ENCODE measurements at places on chromosomes 6 and 20.

DNA sequence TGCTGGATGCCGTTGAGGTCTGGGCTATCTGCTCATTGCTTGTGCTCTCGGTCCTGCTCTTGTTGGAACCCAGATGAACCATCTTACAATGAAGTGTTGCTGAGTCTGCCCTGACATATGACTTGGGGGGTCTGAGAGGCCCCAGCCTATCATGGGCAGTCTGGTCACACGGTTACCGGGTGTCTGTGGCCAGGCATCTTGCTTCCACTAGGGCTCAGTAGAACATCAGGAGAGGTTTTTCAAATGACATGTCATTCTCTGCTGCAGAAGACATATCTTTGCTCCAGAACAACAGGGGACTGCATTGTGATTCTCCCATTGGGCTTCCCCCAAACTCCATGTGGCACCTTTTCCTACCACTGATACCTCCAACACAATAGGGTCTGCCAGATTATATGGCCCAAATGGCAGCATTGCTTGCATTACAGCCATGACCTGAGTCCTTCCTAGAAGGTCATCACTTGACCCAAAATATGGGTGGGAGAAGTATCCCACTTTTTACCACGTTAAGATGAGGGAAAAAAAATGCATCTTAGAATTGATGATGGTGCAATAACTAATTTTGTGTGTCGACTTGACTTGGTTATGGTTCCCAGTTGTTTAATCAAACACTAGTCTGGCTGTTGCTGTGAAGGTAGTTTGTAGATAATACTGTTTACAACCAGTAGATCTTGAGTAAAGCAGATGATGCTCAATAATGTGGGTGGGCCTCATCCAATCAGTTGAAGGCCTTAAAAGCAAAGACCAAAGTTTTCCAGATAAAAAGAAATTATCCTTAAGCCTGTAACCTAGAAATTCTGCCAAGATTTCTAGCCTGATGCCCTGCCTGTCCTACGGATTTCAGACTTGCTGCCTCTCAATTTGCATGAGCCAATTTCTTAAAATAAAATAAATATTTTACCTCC, 241.0 kb downstream of the QKI start:
- DNase-seq = no peak

DNA sequence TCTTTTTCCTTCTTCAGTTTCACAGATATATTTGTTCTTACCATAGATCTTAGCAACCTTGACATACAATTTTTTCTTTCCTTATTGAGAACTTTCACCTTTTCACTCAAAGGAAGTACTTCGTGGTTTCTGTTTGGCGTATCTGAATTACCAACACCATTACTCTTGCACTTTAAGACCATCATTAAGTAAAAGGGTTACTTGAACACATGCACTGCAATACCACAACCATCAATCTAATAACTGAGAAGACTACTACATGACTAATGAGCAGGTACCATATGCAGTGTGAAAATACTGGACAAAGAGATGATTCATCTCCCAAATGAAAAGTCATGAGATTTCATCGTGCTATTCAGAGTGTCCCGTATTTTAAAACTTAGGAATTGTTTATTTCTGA, 21.7 kb upstream of the SENP6 start:
- no peak for DNase-seq

- DNase-seq = peak; percentile 35
These were observed 117.5 kb downstream of the GPX5 start for GRCh38 chr6:28643017-28643740.

GRCh38 chr6:135021310-135022049, 33.1 kb downstream of the HBS1L start:
- DNase-seq = no peak

DNA sequence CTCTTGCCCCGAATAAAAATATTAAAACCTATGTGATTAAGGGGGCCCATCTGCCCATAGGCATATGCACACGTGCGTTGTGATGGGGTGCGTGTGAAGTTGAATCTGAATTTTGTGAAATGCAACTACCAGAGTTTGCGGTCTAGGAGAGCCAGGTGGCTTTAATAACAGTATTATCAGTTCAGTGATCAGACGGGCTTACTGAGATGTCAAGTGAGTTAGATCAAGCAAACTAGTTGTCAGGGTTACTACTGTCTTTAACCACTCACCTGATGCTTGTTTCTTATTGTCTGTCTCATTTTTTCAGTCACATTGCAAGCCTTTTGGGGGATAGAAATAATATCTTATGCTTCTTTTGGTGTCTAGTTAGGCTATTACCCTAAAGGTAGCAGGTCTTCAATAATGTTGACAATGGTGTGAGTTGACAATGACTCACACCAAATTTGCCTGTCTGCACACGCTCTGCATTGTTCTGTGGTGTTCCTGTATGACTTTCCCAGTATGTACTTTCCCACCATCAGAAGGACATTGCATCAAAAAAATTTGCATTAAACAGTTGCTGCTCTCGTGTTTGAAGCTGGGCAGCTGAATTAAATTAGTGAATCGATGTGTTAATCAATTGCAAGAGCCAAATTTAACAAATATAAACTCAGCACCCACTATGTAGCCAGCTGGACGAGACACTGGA, 103.1 kb upstream of the NAA20 start:
- no peak for DNase-seq

GRCh38 chr6:137610702-137611101, 116.5 kb upstream of the OLIG3 start:
- no peak for DNase-seq

DNA sequence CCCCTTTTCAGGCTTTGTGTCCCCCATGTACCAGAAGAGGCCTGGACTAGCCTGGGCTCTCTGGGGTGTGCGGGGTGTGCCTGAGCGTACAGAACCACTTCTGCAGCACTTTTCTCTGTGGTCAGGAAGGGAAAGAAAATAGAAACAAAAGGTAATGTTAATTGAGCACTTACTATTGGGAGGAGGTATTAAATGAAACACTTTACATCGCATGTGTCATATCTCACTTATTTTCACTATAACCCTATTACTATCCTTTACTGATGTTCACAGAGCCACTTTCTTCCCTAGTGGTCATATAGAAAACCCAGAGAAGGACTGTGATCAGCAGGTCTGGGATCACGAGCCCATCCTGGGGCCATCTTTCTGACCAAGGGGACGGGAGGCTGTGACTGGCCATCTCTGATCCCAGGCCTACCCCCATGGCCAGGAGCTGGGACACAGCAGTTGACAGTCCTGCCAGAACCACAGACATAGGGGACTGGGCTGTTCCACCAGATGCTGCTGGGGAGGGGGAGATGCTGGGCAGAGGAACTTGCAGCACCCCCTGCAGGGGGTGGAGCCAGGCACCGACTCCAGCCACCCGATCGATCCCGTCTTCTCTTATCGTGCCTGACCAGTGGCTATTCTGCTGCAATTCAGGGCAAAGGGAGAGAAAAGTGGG, 107.6 kb downstream of the VEGFA start:
- no peak for DNase-seq

DNA sequence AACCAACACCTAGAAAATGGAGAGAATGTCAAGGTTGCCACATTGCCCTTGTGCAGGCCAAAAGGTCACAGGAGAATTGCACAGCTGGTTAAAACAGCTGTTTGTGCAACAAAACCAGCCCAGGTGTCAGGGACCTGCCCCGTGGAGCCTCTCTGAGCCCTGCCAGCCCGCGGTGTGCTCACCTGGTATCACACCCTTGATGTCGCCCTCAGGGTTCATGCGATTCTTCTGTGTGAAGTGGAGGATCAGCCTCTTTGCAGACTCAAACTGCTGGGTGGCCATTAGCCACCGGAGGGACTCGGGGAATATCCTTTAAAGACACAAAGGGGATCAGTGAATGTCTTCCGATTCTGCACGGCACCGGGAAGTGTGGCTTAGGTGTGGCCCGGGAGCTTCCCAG, 39.2 kb downstream of the PSMG4 start:
- no peak for DNase-seq

DNA sequence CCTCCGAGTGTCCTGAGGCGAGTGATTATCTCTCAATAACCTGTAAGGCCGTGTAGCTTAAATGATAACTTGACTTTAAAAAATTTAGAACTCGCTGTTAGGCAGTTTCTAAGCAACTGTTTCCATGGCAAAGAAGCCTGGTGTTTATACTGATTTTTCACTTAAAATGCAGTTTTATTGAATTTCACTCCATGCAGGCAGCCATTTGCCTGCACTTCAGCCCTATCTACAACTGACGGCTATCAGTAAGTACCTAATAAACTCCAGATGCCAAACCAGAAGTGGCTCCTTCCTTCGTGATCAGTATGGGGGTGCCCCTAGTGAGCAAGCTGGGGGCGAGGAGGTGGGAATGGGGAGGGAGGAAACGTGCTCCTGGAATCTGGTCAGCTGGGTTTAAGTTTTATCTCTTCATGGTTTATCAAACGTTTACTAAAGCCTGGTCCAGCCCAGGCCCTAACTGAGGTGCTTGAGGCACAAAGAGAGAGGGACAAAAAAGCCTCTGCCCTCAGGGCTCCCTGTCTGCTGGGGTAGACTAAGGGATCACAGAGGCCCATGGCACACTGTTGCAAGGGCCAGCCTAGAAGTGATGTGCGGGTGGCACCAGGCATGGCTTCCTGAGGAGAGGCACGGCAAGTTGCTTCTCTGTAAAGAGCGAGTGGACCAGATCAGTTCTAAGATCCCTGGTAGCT, 45.5 kb downstream of the TTI1 start:
- no peak for DNase-seq

- DNase-seq = no peak
These were observed 22.6 kb downstream of the DDO start for GRCh38 chr6:110392727-110393126.

DNA sequence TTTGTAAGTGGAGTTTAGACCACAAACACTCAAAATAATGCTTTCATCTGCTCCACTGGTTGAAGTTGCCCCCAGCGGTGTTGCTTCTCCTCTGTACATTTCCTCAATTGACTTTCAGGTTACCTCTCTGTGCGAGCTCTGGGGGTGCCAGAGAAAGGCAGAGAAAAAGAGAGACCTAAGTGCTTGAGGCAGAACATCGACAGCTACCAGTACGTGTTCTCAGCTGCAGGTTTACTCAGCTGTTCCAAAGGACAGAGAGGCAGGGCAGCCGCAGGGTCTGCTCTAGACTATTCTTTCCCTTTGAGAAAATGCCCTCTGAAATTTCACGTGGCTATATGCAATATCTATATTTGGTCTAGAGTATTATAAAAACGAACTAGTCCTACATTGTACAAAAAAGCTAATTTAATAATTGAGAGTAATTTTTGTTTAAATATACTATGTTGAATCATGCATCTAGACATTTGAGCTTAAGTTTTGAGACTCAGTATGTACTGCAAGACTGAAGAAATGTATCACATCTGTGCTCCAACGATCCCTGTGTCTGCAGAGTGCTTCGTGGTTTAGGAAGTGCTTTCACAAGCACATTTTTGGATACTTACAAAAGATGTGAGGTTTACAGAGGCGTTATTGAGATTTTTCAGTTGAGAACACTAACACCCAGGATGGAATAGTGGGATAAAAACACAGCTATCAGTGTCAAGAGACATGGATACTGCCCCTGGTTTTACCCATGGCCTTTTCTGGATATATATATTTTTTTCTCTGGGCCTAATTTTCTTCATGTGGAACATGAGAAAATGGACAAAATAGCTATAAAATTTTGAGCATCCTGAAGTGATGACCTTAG, 453.6 kb upstream of the FLRT3 start:
- peak; percentile 47 for DNase-seq

GRCh38 chr6:26412228-26412627, 10.2 kb downstream of the BTN3A1 start:
- no peak for DNase-seq

- no peak for DNase-seq
These were observed 977.7 kb upstream of the SLC35B3 start for GRCh38 chr6:9412951-9413559.

DNA sequence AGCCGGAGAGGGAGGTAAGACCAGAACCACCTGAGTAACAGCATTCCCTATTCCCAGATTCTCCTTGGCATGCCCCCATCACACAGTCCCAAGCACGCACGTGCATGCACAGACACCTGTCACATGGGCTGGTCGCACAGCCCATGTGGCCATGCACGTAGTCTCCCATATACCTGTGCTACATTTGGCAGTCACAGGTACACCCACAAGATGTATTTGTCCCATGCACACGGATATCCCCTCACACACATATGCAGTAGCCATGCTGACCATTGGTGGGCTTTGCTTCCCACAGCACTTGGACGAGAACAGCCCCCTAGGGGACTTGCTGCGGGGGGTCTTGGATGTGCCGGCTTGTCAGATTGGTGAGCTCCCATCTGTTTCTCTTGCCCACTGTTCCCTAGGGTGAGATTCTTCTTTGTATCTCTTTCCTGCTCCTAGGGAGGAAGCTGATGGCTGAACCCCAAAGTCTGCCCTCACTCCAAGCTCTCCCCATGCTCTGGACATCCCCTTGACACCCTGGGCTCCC, 31.9 kb downstream of the PLCG1 start:
- no peak for DNase-seq

GRCh38 chr6:130622142-130622541, 205.1 kb upstream of the SMLR1 start:
- no peak for DNase-seq

GRCh38 chr6:2245877-2246863, 765 bp upstream of the GMDS start:
- peak; percentile 48 for DNase-seq

GRCh38 chr6:166591961-166592520, 5.6 kb upstream of the RAMACL start:
- no peak for DNase-seq

DNA sequence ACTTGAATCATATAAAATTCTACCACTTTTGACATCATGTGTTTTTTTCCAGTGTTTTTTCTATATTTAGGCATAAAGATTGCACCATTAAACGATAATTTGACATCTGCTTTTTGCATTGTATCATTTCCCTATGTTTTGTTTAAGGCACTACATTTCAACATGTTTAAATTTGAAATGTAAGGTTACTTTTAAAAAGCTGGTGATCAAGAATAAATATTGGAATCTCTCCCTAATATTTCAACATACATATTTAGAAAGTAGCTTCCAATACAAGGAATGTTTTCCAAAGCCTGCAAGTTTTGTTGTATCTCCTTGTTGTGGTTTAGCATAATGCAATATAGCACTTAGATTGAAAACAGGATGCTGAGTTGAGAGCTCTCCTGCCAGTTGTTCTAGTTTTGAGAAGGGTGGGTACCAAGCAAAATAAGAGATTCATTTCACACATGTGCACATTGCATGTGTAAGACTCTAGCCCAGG, 76.5 kb downstream of the SYNJ2 start:
- peak; percentile 58 for DNase-seq

DNA sequence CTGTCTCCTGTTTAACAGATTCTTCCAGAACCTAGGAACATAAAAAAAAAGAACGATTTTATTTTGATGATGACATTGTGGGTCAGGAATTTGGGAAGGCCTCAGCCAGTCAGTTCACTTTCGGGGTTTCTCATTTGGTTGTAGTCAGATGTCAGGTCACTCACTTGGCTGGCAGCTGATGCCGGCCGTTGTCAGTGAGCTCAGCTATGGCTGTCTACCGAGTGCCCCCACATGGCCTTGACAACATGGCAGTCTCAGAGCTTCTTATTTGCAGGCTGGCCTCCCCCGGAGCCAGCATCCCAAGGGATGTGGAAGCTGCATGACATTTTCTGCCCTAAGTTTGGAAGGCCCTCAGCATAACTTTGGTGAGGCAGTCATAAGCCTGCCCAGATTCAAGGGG, 11.5 kb downstream of the RNF217 start:
- no peak for DNase-seq

GRCh38 chr20:3163099-3164042, 3.7 kb upstream of the FASTKD5 start:
- DNase-seq = no peak

Measured in GM03348 (cell line).